ENCODE measurements at places on chromosomes 11 and 22.

GRCh38 chr11:47987310-47987709, 7.0 kb downstream of the PTPRJ start:
- no peak for DNase-seq

GRCh38 chr22:48647606-48648515, 1179.8 kb downstream of the BRD1 start:
- no peak for DNase-seq

GRCh38 chr11:77205467-77206263, 77.6 kb downstream of the MYO7A start:
- no peak for DNase-seq

- peak; percentile 5 for DNase-seq
These were observed 71.8 kb downstream of the PIWIL4 start for GRCh38 chr11:94638902-94639373.

DNA sequence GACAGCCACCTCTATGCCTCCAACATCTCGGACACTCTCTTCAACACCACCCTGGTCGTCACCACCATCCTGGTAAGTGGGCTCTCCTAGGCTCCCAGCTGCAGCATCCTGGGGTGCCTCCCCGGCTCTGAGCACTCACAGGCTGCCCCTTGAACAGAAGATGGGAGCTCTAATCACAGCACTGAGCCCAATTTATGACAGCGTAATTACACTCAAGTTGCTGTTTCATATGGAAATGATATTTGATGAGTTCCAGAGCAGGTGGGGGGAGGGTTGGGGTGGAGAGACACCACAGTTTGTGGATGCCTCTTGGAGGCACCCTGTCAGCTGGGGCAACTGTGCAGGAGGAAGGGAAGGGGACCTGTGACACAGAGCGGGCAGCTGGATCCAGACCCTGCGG, 125.3 kb upstream of the TBCEL start:
- DNase-seq = no peak

DNA sequence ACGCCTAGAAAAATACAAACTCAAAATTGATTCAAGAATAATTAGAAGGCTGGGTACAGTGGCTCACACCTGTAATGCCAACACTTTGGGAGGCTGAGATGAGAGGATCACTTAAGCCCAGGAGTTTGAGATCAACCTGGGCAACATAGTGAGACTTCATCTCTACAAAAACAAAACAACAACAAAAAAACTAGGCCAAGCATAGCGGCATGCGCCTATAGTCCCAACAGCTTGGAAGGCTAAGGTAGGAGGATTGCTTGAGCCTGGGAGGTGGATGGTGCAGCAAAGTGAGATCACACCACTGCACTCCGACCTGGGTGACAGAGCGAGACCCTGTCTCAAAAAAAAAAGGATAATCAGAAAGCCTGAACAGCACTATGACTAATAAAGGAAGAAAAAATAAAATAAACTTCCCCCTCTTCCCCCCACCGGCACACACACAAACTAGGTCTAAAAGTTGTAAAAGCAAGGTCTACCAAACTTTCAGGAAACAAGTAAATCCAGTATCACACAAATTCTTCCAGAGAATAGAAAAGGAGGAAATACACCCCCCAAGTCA, 35.8 kb downstream of the RRAS2 start:
- no peak for DNase-seq

DNA sequence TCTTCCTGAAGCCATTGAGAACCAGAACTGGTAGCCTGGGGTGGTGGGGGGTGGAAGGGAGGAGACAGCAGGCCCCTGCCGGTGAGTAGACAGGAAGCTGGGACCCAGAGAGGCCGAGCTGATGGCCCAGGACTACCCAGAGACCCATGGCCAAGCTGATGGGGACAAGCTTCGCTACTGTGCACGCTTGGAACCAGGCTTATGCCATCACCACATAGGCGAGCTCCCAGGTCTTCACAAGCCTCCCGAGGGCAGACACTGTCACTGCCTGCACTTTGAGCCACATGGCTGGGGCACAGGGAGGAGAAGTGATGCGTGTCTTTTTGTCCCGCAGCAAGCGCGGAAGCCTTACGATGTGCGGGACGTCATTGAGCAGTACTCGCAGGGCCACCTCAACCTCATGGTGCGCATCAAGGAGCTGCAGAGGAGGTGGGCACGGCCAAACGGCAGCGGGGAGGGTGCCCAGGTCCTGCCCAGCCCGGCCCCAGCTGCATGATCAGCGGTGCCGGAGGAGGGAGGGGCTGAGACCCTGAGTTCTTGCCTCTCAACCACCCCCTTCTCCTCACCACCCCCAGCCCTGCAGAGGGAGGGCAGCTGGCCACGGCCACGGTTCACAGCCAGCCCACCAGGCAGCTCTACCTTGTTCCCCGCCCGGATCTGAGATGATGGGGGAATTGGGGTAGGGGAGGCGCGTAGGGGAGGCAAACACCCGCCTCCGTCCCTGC, 76.0 kb upstream of the KCNQ1OT1 start:
- DNase-seq = no peak

- no peak for DNase-seq
These were observed 29.0 kb downstream of the CSNK2A3 start for GRCh38 chr11:11324090-11324489.

DNA sequence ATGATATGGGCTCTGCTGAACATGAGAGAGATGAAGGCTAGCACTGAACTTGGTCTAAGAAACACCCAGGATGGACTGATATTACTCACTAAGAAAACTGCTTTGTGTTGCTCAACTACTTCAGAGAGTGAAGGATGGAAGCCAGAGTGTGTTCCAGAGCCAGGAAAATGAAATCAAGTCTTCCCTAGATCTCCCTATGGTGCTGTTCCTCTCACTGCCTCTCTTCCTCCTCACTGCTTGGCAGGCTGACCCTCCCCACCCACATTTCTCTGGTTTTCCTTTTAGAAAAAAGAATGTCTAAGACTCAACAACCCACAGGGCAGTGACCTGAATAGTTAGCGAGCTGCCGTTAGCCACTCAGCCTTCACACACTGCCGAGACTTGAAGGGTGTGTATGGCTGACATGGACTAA, 65.6 kb downstream of the CCDC81 start:
- DNase-seq = peak; percentile 61

DNA sequence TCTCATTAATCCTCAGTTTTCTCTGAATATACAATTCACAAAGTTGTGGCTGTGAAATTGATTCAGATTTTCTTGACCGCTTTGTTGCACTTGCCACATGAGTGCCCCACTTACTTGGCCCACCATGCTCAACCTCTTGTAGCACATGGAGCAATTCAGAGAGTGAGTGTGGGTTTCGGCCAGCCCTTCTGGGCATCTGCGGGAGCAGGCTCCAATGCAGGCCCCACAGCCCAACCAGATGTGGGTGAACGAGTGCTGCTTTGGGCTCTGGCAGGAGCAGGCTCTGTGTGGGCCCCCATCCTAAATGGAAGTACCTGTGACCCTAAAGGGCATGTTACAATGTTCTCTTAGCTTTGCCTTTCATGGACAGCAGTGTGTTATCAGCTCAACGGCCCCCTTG, 2338.6 kb downstream of the LRRC4C start:
- no peak for DNase-seq

DNA sequence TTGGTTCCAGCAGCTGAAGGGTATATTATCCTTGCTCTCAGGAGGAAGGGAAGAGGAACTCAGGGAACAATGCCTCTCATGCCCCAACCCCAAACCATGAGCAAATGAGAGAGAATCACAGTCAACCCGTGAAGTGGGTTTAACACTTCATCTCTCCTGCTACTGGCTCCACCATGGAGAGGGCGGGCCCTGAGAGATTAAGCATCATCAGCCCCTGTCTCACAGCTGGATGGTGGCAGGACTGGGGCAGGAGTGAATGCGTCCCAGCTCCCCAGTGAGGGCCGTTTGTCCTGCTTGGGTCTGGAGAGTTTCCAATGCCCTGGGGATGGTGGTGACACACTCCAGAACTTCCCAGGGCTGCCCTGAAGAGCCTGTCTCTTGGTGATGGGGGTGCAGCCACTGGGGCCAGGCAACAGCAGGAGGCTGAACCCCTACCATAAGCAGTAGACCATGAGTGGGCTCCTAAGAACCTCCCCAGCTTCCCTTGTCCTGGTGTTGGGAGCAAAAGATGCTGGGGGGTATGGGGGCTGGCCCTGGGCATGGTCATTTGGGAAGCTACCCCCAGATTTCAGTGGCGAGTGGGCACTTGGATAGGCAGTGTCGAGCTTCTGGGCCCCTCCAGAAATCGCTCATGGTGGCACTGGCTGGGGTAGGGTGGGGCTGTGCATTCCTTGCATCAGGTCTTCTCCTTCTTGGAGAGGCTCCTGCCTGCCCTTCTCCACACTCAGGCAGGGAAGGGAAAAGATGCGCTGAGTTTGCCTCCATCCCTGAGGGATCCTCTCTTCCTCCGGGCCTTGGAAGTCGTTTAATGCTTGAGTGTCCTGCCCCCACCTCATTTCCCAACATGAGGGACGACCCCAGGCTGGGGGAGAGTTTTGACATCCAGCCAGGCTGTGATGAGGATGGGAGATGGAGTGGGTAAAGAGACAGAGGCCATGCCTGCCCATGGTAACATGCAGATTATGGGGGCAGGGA, 157.5 kb downstream of the ST3GAL4 start:
- no peak for DNase-seq

- no peak for DNase-seq
These were observed 1.8 kb upstream of the AIFM3 start for GRCh38 chr22:20965104-20965887.

GRCh38 chr22:35192129-35192918, 65.0 kb upstream of the HMGXB4 start:
- DNase-seq = no peak

DNA sequence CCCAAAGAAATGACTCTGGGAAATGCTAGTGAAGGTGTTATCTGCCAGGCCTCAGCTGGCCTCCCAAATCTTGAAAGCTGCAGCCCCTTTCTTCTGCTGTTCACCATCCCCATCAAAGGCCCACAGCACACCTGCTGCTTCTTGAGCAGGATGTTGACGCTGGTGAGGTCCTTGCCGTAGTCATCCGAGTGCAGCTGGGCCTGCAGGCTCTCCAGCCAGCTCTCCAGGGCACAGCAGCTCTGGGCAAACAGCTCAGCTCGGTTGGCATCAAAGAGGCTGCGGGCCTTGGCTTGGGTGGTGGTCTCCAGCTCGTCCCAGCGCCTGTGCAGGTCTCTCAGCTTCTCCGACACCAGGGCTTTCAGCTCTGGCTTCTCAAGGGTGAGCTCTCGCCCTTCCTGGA, 18.5 kb upstream of the RBM4B start:
- no peak for DNase-seq

- no peak for DNase-seq
These were observed 26.0 kb downstream of the NEAT1 start for GRCh38 chr11:65448418-65449105.

Measured in fibroblast of the conjunctiva (primary cell).